CD8-positive, alpha-beta memory T cell (primary cell): ENCODE measurements at places on chromosomes 1 and 21.

GRCh38 chr1:203097001-203097400 lies 11.2 kb upstream of the MYOG start:
- no peak for DNase-seq

DNA sequence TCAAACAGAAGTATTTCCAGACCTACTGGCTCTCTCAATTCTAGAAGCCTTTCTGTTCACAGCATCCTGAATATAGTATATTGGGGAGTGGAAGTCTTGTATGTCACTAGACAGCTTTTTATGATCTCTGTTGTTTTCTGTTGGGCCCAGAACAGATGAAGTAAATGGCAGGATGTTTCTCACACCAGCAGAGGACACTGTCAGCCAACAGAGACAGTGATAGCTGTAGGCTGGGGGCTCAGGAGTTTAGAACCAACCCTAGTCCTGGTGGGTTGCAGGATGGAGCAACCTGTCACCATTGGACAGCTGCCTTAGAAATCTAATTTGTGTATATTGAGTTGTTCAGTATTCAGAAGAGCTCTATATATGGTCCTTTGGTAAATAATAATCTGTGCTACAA lies 16.9 kb downstream of the AGO1 start:
- DNase-seq, result no peak

GRCh38 chr1:37752583-37753471 lies 12.1 kb downstream of the EPHA10 start:
- DNase-seq, result no peak

DNA sequence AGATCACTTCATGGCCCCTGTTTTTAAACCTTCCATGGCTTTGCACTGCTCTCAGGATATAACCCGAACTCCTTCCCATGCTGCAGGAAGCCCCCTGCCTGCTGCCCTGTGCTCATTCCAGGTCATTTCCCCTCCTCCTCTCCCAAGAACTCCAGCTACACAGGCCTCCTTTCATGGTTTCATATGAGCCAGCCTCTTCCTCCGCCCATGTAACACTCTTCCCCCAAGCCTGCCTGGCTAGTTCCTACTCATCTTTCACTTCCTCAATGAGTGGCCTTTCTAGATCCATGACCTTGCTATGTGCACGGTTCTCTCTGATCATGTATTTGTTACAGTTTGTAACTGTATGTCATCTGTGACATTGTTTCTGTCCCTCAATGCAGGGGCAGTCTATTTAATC lies 3.1 kb upstream of the NCF2 start:
- DNase-seq, result no peak

DNA sequence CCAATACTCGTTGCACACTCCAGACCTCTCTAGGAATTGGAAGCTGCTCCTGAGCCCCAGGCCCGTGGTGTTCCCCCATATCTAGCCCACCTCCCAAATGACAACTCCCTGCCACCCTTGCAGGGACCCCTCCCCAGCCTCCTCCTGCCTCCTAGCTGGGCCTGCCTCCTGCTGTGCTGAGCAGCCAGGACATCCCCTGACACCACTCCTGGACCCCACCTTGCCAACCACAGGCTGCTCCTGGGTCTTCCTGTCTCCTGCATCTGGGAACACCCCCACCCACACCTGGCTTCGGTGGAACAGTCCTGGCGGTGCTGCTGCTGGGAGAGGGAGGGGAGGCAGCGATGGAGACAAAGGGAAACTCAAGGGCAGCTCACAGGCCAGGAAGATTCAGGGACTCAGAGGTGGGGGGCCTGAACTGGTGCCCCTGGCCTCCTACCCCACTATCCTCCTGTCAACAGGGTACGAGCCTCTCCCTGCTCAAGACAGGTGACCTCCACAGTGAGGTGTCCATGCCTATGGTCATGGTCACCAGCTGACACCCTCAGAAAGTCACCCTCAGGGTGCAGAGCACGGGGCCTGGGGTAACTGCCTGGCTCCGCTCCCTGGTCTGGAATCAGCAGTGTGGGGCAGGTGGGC lies 81.2 kb downstream of the RIPK4 start:
- DNase-seq, result no peak

- DNase-seq, result no peak
These were observed 6.8 kb upstream of the DMRTA2 start for GRCh38 chr1:50430010-50430405.

DNA sequence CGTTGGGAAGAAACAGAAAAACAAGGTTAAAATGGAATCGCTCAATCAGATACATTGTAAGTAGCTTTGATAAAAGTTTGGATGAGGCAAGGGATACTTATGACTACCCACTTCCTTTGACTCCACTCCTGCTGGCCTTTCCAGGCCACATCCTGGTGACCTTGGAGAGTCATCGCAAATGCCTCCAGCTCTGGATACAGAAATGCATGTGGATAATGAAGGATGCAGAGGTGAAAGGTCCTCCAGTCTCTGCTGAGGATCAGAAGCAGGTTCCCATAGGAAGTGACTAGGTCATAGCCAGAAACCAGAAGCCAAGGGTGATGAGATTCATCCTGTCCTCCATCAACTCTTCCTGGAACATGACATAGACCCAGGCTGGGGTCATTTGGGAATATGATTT lies 6.2 kb upstream of the CAMK1G start:
- no peak for DNase-seq

DNA sequence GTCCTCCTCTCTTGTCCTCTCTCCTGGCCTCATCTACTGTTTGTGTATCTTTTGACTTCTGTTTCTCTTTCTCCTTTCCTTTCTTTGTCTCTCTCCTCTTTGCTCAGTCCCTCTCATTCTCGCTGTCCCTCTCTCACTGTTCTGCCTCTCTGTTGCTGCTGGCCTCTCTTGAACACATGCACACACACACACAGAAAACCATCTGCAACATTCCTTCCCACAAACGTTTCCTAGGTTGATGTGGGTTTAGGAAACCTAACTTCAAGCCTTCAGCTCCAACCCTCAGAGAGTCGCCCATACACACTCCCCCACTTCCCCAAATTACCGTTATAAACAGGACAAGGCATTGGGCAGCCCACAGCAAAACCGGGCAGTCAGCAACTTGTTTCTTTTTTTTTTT lies 10.9 kb upstream of the SSBP3 start:
- no peak for DNase-seq

GRCh38 chr1:20211511-20211931 lies 25.2 kb upstream of the PLA2G2C start:
- no peak for DNase-seq

DNA sequence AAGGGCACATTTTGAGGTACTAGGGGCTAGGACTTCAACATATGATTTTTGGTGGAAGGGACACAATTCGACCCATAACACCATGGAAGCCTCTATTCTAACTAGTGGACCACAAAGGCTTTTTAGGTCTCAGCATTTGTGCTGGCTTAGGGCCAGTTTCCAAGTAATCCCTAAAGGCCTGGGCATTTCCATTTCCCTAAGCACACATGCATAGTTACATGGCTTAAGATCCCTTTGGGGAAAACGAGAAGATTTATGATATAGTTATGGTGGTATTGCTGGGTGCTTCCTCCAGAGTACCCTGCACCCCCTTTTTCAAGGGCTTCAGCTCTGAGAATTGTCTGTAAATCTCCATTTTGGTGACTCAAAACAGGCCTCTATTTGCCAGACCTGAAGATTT lies 28.2 kb upstream of the TMEM54 start:
- DNase-seq, result no peak

- DNase-seq, result no peak
These were observed 1682.7 kb downstream of the BRINP3 start for GRCh38 chr1:188794969-188795368.

DNA sequence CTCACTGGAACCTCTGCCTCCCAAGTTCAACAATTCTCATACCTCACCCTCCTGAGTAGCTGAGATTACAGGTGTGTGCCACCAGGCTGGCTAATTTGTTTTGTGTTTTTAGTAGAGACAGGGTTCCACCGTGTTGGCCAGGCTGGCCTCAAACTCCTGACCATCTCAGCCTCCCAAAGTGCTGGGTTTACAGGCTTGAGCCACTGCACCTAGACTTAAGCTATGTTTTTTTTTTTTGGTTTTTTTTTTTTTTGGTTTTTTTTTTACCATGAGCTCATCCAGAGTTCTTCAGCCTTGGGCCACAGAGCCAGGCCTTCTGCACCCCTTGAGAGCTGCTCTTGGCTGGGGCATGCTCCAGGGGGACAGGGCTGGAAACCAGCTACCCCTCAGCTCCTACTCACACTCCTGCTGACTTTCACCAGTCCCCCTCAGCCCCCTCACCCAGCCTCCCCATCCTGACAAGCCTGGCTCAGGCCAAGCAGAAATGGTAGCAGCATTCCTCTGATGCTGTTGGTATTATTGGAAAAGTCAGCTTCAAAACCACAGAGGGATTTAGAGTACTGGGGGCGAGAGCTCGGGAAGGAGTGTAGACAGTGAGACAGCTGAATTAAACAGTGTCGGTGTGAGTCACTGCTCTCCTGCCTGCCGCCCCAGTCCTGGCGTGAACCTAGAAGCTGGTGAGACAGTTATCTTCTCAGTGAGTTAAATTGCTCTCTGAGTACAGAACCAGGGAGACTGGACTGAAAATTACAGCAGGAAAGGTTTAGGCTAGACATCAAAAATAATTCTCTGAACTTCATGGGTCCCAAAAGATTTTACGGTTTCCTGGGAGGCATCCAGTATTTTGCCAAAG lies 63.7 kb downstream of the NAV1 start:
- DNase-seq, result no peak

DNA sequence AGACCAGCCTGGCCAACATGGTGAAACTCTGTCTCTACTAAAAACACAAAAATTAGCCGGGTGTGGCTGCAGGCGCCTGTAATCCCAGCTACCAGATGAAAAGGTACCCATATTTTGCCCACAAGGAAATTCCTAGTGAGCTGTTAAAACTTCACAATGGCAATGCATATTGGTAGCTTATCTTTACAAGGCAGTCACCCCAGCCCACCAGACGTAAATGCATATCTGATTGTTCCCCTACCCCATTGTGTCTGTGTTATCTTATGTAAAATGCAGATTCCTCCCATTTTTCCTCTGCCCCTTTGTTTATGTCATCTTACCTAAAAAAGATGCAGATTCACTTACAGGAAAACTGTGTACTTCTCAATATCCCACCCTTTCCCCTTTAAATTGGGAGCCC lies 103.1 kb upstream of the SLC2A1 start:
- DNase-seq, result no peak
